ENCODE measurements at places on chromosomes 3 and 15.
A peak's percentile ranks its signal among the peaks of the same experiment; 100 is the strongest.

DNA sequence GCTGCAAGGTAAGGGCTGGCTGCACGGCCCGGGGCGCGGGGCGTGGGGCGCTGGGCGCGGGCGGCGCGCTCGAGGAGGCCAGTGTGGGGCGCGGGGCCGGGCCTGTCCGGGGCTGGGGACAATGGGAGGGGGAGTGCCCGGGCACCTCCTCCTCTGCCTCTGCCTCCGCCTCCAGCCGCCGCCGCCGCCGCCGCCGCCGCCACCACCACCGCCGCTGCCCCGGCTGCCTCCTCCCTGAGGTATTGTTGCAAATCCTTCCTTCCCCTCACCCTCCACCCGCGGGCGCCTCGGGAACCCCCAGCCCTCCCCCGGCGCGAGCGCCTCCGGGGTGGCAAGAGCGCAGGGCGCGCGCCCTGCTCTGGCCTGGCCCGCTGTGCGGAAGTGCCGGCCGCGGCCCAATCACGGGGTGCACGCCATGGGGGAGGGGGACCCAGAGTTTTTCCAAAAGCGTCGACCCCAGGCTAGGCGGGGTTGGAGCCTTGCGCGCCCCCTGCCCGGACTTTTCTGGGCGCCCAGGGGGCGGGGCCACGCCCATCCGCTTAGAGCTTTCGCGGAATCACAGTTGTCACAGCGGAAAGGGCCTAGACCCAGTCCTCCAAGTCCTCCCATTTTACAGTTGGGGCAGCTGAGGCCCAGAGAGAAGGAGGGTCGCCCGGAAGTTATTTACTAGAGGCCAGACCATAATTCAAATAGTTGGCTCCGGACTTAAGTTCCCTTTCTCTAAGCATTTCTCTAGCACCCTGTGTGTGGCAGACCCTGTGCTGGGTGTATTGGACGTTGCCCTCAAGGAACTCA is at the start of gene LPP:
Gene LPP, plus strand, starts transcription at position 144 of the 795 bp plus-strand sequence. CDS start 251,964 bp downstream, outside the sequence.
- DNase-seq, result peak; percentile 90

DNA sequence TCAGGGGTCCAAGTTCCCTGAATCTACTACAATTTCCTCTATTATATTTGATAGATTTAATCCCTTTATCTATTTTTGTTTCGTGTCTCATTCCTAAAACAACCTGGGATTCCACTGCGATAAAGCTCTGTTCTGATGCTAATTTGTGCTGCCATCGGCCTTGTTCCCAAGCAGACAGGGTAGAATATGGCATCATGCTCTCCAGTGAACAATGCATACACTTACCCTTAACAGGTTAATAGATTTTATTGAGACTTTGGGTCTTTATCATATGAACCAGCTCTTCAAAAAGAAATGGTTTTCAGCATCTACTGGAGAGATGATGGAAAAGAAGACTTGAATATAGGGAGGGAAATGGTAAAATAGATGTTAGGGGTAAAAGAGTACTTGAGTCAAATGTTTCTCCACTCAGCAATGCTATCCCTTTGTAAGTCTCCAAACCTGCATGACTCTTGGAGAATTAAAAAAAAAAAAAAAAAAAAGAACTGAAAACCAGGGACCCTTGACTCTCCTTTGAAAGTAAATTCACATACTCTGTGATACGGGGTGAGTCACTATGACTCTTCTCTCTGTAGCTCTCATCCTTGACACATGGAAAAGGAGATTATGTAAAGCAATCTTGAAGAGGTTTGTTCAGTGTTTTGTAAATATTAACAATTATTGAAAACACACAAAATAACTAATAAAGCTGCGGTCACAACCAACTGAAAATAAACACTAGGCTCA is 268.8 kb downstream of the ZBTB20 start:
- peak; percentile 80 for DNase-seq

DNA sequence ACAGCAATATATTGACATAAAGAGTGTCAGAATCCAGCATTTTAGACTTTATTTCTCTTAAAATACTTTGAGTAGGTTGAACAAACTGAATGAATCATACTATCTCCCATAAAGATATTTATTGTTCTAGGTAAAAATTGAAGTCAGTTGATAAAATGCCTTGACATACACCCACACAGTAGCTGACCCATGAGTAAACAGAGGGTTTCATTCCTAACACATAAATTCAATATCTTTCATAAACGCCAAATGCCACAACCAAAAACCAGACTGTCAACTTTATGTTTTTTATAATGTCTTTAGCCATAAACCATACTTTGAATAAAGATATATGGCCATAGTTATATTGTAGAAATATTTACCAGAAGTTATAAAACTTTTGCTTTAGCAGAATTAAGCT is 742.4 kb downstream of the NAALADL2 start:
- no peak for DNase-seq

DNA sequence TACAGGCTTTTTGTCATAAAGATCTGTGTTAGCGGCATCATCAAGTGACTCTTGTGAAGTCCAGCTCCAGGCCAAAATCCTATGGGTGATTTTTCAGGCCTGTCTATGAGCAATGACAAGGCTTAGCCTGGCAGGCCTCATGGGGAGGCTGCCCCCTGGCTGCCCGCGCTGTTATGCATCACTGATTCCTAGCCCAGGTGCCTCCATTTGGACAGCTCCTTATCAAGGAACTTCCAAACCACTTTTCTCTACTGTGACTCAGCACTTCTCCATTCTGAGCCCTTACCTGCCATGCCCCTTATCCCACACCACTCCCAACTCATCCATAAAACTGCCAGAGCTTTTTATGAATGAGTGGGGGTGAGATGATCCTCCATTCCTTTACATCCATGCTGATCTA is 91.5 kb upstream of the C3orf80 start:
- DNase-seq, result peak; percentile 23

DNA sequence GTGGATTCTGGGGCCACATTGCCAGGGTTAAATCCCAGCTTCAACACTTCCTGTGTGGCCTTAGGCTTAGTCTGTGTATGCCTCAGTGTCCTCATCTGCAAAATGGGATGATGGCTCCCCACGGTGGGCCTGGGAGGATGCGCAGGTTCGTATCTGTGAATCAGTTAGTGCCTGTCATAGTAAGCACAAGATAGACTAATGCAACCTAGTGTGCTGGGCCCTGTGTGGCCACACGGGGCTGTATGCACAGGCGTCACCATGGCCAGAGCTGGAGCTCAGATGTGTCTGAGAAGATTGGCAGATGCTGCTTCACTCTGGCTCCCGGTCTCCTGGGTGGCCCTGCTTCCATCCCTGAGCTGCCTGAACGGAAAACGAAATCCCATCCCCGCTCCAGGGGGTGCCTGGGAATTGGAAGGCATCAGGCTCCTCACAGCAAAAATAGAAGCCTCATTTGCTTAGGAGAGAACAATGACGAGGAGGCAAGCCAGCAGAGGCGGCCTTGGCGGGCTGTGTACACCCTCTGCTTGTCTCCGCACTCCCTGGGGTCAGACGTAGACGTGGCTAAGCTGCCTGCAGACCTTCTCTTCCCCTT is 103.6 kb downstream of the APBA2 start:
- no peak for DNase-seq

GRCh38 chr15:27679731-27680471 is 419.2 kb downstream of the OCA2 start:
- peak; percentile 8 for DNase-seq

- no peak for DNase-seq
Measured at GRCh38 chr3:37582086-37582485, 279.6 kb upstream of the CTDSPL start.

- DNase-seq, result peak; percentile 58
Measured at GRCh38 chr3:173584093-173584837, 186.7 kb downstream of the NLGN1 start.

- DNase-seq, result no peak
Measured at GRCh38 chr3:190886945-190887344, 24.5 kb upstream of the GMNC start.

Measured in GM23248 (cell line).